ENCODE measurements at places on chromosomes 5 and 9. TPM values are rescaled to one million over a fixed set of nuclear protein-coding genes. Genes with fewer than 3 reads are reported as not detected.

DNA sequence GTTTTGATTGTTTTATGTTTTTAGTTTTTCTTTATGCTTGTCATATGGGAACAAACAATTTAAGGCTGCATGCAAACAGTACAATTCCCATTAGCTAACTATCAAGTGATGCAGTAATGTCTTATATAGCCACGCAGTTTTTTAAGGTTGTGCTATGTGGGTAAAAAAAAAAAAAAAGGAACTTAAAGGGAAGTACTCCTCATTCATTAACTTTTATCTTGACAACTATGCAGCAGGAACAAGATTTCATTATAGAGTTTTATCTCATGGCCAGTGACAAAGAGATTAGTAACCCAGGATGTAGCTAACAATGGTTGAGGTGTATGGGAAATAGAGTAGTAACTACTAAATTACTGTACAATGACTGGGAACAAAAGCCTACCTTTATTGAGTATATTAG lies 1008.2 kb upstream of the CDH9 start:
- no peak for DNase-seq

DNA sequence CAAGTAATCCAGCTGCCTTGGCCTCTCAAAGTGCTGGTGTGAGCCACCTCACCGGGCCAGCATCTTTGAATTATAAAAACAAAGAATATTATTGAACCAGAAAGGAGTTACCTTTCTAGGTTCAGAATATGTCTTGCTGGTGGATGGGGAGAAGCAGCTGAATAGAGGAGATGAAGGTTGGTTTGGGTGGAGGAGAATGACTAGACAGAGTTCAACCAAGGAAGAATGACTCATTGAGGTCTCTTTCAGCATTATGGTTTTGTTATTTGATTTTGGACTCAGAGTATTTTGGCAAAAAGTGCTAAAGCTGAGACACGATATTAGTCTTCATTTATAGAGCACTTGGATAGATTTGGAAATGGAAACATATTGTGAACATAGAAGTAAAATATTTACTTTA lies 75.2 kb upstream of the MPDZ start:
- peak; percentile 55 for DNase-seq

DNA sequence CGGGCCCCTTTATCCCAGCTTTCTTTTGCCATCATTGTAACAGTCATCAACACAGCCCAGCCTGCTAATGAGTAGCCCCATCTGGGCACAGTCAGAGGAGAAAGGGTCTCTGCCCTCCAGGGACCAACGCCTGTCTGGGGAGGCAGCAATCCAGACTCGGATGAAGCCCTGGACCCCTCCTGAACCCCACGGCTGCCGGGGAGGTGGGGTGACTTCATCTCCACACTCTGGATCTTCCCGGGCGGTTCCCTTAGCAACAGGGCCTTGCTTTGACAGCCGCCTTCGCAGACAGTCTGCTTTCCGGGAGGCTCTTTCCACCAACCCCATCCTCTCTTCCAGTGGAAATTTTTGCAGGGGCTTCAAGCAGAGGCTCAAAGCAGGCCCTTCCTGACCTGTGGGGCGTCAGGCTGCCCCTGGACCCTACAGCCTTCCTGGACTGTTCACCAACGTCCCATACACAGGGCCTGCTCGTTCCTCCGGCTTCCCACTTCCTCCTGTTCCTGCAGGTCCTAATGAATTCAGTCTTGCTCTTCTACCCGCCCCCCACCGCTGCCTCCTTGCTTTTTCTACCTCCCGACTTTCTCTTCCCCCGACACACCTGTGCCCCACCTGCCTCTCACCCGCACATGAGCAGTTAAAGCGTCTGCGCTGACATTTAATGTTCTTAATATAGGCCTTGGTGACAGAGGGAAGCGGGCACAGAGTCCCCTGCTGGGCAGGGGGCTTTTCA lies 161.7 kb upstream of the MVB12B start:
- DNase-seq: no peak

GRCh38 chr5:37501152-37501551 lies 122.0 kb downstream of the WDR70 start:
- DNase-seq: no peak

GRCh38 chr5:83846624-83847350 lies 126.1 kb upstream of the HAPLN1 start:
- DNase-seq: no peak

- DNase-seq: no peak
Measured at GRCh38 chr5:50886657-50887345, 220.4 kb downstream of the PARP8 start.

GRCh38 chr5:177374211-177374610 lies 10.0 kb upstream of the SLC34A1 start:
- DNase-seq: no peak

GRCh38 chr5:93756372-93756771 lies 15.0 kb upstream of the POU5F2 start:
- DNase-seq: no peak

DNA sequence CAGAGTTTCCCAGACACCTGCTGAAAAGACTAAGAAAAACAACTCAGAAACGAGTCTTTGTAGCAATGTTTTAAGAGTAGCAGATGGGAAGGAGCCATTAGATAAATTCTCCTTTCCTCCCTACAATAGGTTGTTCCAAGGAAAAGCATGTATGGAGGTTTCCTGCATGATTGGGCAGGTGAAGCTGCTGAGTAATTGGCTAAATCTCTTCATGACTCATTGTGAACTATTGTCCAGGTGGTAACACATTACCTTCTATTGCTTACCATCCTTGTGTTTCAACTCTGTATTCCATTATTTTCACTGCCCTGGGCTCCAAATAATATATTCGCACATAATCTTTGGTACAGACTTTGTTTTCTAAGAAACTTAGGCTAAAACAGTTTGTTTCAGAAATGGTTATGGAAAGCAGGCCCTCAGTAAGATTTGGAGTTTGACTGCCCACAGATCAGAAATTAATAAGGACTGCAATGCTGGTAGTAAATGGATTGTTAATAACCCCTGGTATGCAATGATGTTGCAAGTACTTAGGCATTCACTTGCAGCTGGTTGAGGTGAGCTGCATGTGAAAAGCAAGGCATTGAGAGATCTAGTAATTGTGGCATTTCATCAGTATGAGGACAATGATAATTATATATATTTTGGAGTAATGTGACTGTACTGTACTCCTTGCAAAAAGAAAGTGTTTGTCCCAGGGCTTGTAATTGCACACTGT lies 281.4 kb upstream of the VLDLR start:
- no peak for DNase-seq

- no peak for DNase-seq
Measured at GRCh38 chr9:121820286-121821005, 169.0 kb downstream of the DAB2IP start.

GRCh38 chr9:24552526-24553182 lies 7.0 kb upstream of the IZUMO3 start:
- no peak for DNase-seq

DNA sequence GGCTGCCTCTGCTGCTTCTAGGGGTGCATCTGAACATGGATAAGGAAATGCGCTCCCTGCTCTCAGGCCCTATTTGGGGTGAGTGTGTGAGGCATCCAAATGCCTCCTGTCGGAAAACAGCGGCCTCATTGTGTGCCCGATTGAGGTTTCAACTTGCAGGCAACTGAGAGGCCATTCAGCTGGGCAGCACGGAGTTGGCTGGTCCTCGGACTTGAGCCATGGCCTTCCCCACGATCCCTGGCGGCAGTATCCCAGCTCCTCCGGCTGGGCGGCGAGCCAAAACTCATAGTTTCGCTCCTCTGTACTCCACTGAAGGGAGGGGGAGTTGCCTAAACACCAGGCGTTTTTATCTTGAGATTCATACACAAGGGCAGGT lies 597.3 kb upstream of the SGCD start:
- peak; percentile 19 for DNase-seq

DNA sequence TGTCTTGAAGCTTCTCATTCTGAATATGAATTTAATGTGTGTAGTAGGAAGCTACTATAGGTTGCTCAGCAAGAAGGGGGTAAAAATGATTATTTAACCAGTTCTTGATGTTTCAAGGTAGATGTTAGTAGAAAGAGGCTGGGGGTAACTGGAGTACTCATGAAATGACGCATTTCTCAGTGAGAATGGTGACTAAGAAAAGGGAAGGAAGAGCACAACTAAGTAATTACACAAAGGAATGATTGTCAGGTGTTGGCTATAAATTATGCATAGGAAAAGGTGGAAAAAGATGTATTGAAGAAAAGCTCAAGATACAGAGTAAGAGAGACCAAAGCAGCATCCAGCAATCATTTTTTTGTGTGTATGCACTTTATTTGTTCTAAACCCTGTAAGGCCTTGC lies 1.4 kb upstream of the PSIP1 start:
- no peak for DNase-seq

DNA sequence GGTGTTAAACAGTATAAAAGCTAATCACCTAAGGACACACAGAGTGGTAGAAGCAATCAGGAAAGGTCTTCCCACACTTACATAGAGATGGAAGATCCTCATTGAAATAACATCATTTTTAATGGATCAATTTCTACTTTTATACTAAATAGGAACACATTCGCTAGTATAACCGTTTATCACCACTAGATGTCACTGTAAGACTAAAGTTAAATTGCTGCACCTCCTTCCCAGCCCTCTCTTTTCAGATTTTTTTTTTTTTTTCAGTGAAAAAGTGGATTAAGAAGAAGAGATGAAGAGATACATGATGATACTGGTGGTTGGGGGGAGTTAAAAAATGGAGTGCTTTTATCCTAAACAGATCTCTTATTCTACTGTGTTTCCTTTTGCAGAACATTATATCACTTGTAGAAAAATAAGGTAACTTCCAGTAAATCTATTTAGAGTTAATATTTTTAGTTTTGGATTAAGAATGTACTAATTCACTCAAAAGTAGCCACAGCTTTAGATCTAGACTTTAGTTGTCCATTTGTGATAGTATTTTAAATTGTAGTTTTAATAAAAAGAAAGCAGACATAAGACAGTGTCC lies 116.9 kb upstream of the ARRDC3 start:
- no peak for DNase-seq

GRCh38 chr9:132099741-132100407 lies 20.2 kb upstream of the MED27 start:
- DNase-seq: no peak

- DNase-seq: no peak
Measured at GRCh38 chr5:126454081-126454480, 30.9 kb downstream of the GRAMD2B start.

DNA sequence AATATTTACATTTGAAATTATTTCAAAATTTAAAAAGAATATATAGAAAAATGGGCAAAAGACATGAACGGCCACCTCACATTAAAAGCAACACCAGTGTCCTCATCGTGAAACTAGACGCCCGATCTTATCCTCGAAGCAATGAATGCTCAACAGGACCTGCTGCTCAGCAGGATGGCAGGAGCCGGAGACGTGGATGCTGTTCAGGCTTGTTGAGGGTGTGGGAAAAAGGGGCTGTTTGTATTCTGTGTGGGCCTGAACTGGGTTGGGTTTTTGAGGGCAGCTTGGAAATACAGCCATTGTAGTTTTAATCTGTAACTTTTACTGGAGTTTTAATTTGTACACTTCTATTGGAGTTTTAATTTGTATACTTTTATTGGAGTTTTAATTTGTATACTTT lies 20.3 kb downstream of the EXOC3 start:
- no peak for DNase-seq

- DNase-seq: no peak
Measured at GRCh38 chr9:101791533-101791932, 53.1 kb upstream of the GRIN3A start.

- peak; percentile 4 for DNase-seq
Measured at GRCh38 chr5:165497707-165498106, 1992.3 kb downstream of the MAT2B start.

DNA sequence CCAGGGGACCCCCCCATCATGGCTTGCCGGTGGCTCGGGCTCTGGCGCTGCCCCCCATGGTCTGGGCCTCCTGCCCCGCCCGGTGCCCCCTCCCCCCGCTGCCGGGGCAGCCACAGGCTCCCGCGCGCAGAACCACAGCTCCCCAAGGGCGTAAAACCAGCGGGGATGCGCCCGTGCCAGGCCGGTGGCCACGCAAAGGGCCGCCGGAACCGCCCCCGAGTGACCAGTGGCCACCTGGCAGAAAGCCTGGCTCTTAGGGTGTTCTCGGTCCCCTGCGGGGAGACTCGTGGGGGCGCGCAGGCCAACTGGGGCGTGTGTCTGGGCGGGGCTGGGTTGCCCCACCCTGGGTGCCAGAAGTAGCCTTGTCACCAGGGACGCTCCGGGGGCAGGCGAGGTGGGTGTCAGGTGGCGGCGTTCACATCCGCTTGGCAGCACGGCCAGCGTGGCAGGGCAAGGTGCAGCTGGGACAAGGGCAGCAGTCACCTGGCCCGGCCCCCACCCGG lies 515 bp upstream of the AGPAT2 start:
- no peak for DNase-seq

- DNase-seq: no peak
Measured at GRCh38 chr9:129239946-129240490, 62.0 kb upstream of the IER5L start.

DNA sequence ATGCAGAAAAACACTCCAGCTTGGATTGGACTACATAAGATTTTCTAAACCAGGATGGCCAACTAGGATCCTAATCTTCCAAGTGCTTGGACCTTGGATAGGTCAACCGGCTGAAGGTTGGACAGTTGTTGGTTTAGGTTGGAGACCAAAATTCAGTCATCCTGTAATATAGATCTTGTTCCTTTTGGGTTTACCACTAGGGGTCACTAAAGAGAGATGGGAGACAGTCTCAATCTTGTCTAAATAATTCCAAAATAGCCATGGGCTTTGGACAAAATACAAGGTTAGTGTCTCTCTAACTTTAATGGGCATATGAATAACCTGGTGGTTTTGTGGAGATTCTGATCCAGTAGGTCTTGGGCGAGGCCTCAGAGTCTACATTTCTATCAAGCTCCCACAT lies 148.7 kb upstream of the ERCC6L2 start:
- DNase-seq: no peak

DNA sequence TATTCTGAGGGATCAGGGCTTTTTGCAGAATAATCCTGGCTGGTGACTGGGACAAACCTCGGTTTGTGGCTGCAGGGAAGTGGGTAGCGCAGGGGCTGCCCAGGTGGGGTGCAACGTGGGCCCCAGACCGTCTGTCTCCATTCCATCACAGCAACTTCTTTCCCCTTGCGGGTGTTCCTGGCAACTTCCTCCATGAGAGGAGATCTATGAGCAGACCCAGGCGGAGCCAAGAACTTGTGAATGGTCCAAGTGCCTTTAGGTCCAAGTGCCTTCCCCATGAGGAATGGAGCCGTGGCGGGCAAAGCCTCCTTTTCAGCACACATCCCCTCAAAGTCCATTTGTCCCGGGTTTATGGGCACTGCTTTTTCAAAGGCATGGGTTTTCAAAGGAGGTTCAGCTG lies 136.5 kb downstream of the PHF2 start:
- no peak for DNase-seq

GRCh38 chr5:15533129-15533893 lies 33.3 kb downstream of the FBXL7 start:
- peak; percentile 71 for DNase-seq

GRCh38 chr5:135831851-135832555 lies 2.5 kb upstream of the SLC25A48 start:
- DNase-seq: no peak

The CDX1 gene
- total RNA-seq: not detected

The SLC25A2 gene
- not detected for total RNA-seq

The CA9 gene
- 0.40 TPM for total RNA-seq

The PRR16 gene
- 0.30 TPM for total RNA-seq

The CTNND2 gene
- not detected for total RNA-seq

The NEUROG1 gene
- not detected for total RNA-seq

The FAM221B gene
- not detected for total RNA-seq

The RAB3C gene
- total RNA-seq: not detected

The OR1Q1 gene
- total RNA-seq: not detected

The SMIM33 gene
- total RNA-seq: not detected

The DRD1 gene
- total RNA-seq: not detected

The C6 gene
- not detected for total RNA-seq

The ADAMTS13 gene
- total RNA-seq: 1.1 TPM
